ENCODE measurements at places on chromosomes 3 and 15.

DNA sequence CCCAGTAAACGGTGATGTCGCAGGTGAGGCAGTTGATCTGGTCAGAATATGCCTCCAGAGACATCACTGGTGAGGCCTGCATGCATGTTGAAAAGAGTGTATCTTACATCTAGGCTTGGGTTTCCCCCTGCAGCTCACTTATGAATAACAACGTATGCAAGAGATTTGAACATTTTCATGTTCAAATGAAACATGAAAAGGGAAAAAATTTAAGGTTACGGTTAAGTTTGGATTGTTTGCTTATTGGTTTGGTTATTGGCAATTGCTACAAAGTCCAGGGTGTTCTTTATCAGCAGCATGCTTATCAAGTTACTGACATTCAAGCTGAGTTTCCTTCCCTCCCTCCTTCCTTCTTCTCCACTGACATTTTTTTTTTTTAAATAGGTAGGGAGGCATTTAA, 123.2 kb downstream of the IGF1R start:
- DNase-seq = no peak

DNA sequence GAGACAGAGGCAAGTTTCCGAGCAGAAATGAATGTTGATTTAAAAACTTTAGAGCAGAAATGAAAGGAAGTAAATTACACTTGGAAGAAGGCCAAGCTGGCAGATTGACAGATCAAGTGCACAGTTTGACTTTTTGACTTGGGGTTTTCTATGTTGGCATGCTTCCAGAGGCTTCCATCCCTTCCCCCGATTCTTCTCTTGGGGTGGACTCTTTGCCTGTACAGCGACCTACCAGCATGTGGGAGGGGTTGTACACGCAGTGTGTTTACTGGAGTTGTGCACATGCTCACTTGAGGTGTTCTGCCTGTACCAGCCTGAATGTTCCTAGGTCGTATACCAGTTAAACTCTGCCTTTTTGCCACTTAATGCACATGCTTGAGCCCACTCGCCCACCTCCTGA, 701.5 kb upstream of the GBE1 start:
- DNase-seq = no peak

GRCh38 chr3:8201886-8202285, 299.7 kb upstream of the LMCD1 start:
- DNase-seq = no peak

GRCh38 chr3:161070980-161071663, 34.0 kb downstream of the B3GALNT1 start:
- DNase-seq = no peak

DNA sequence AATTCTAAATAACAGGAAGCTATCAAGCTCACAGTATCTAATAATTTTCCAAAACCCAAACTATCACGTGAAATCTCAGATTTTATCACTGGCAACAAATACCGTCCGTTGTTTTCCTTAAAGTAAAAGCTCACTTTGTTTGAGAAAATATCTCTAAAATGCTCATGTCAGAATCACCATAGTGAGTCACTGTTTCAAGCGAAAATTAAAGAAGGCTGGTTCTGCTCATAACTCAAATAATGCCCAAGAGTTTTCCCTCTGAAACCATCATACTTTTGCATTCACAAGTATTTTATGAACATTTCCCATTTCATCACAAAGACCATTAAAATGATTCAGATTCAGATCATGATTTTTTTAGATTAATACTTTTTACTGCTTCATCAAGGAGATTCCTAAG, 50.6 kb downstream of the TBL1XR1 start:
- DNase-seq = no peak

DNA sequence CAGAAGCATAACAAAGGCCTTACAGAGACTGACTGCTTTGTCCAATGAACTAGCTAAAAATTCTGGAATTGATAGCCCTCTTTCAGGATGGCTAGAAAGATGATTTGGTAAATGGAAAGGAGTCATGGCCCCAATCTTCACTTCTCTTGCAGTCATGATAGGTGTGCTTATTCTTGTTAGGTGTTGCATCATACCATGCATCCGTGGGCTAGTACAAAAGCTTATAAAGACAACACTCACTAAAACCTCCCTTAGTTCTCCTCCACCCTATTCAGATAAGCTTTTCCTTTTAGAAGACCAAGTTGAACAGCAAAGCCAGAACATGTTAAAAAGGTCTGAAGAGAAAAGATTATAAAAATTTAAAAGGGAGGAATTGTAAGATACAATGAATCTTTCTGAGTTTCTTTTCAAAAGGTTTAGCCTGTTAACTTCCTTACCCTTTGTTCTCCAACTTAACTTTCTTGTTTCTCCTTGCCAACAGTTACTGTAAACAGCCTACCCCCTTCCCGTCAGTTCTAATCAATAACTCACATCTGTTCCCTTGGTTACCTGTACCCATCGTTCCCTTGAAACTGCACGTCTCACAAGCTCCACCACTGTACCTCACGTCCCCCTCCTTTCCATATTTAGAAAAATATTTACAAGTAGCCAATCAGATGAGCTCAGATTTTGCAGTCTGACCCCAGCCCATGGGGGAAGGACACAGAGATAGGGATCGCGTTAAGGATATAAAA, 105.8 kb downstream of the ZBBX start:
- DNase-seq = no peak

GRCh38 chr3:115227461-115227860, 80.4 kb upstream of the ZBTB20 start:
- DNase-seq = no peak

DNA sequence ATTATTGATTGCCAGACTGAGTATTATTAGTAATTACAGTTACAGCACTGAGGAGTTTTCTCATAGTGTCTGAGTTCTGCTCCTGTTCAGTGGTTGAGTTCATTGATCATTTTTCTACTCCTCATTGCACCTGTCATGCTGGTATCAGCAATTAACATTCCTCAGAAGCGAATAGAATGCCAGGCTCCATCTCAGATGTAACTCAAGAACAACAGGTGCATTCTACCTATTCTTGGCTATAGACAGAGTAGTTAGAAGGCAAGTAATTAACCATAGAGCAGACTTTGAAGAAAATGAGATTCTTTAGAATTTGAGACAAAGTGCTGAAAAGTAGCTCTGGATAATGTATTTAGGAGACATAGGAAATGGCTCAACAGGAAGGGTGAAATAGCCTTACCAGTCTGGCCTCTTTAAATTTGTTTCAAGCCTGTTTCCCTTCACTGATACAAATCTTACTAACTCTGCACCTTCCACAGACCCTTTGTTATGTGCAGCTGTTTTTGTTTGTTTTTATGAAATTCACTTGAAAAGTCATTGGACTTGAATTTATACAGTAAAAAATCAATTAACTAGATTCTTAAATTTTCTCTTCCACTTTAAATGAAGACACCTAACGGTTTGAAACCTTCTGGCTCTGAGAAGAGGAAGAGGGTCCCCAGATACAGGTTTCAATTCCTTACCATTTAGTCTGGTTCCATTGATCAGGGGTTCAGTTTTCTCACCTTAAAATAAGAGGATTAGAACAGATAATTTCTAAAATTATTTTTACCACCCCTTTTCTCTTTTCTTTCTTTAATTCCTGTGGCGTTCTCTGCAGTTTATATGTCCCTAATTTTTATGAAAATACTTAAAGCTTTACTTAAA, 109.6 kb downstream of the FNDC3B start:
- no peak for DNase-seq

- DNase-seq = no peak
Observed at GRCh38 chr15:75436881-75437280, 14.6 kb downstream of the SIN3A start.

- no peak for DNase-seq
Observed at GRCh38 chr3:126307591-126308393, 49.4 kb downstream of the KLF15 start.

GRCh38 chr3:35832140-35832571, 192.8 kb downstream of the ARPP21 start:
- DNase-seq = no peak

- DNase-seq = peak; percentile 10
Observed at GRCh38 chr15:73897441-73898261, 24.3 kb downstream of the TBC1D21 start.

DNA sequence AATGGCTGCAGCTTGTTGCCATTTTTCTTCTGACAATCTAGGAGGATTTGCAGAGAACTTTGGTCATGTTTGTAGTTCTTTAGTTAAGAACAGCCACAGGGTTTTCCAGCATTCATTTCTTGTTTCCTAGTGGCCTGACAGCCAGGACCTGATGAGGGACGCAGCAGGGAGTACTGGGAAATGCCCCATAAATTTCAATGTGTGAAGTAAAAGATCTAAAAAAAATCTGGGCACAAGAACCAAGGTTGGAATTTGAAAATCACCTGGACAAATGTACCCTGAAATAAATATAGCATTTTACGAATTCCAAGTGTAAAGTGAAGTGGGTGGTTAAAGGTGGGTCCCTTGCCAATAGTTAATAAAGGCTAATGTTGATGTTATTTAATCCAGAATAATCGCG, 195.0 kb downstream of the ZIC1 start:
- no peak for DNase-seq

DNA sequence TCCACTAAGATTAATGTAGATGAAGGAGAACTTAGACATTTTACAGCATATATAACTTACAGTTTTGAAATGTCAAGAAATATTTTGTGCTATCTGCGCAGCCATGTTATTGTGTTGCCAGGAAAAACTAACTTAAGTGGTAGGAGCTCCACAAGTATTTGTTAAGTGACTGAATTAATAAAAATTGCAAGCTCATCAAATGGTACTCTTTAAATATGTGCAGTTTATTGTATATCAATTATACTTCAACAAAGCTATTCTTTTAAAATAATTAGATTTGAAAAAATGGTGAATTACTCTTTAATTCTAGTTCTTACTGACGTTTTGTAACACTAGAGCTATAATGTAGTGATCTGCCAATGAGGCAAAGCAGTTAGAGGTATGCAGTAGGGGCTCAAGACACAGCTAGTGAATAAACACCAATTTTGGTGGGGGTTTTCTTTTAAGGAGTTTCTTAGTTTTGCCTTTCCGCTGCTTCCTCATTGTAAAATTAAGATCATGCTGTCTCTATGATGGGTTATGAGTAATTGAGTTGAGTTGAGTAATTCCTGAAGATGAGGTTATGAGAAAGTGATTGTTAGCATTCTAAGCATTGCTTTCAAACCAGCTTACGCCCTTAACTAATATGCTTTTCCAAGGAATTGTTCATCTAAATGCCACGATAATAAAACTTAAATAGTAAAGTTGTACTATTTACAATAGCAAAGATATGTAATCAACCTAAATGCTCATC, 10.9 kb upstream of the LXN start:
- no peak for DNase-seq

DNA sequence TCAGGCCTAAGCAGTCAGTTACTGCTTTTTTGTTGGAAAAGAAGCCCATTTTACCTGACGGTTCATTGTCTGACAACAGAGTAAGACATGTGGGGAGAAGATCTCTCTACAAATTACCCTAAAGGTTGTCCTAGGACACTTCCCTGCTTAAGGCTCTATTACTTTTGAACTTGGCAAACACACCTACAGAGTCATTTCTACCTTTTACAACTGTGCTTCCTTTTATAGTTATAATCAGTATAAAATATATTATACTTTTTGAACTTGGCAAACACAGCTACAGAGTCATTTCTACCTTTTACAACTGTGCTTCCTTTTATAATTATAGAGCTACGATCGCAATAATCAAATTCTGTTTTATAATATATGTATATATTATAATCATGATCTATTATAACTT, 215.0 kb downstream of the TPRG1 start:
- no peak for DNase-seq

DNA sequence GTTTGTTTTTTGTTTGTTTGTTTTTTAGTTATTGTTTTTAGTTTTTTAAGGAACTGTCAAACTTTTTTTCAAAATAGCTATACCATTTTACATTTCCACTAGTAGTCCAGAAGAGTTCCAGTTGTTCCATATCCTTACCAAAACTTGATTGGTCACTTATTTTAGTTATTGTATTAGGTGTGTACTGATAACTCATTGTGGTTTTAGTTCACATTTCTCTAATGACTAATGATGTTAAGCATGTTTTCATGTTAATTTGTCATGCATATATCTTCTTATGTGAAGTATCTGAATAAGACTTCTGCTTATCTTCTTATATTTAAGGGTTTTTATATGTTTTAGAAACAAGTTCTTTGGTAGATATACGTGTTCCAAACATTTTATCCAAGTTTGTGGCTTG, 89.5 kb downstream of the CD200R1L start:
- DNase-seq = no peak

DNA sequence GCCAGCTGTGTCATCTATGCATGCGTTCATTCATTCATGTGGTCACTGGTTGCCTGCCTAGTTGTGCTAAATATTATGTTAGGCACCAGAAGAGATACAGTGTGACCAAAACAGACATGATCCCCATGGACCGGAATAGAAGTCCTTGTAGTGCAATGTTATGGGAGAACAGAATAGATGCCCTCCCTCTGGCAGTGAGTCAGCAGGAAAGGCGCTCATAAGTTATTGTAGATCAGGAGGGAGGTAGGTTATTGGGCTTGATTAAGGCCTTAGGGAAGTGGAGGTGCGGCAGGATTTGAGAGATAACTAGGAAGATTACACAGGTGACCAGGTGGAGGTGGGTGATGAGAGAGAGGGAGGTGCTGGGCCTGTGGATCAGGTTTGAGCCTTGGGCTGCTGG, 5.2 kb downstream of the MCTP2 start:
- no peak for DNase-seq

Measured in stimulated activated CD8-positive, alpha-beta memory T cell treated with anti-CD3 and anti-CD28 coated beads, Interleukin-4, amount 100 ng/mL, for 1 hour (primary cell).